HTR-8/SVneo (cell line): ENCODE measurements at places on chromosomes 11 and 22.

DNA sequence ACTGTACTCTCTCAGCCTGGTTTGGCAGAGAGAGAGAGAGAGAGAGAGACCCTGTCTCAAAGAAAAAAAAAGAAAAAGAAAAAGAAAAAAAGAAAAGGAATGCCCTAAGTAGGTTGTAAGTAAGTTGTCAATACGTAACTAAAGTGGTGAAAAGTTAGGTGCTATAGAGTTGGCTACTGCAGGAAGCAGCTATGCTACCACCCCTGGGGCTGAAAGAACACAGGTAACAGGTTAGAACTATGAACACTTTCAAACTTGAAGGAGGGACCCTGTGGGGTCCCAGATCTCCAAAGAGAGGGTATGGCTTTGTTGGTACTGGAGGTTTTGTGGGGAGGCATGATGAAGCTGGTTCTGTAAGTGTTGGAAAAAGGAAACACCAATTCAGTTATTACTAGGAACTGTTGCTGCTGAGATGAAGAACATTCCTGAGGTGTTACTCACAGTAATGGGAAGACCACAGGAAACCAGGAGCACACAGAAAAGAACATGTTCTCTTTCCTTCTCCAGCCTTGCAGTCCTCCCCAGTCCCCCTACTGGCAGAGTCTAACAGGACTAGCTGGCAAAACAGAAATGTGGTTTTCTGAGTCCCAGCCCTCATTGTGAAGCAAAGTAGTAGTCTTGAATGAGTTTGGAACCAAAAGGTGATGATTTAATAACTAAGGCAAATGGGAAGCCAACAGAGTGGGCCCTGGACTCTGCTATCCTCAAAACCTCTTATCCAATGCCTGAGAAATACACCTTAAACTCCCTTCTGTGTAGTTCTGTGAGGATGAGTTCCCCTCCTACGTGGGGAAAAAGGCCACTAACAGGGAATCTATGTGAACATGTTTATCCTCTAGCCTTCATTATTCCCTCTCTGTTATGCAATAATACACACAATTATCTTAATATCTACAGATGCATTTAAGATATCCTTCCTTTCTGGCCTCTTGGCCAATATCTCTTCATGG, 427.0 kb upstream of the DDI1 start:
- DNase-seq, result peak; percentile 88

DNA sequence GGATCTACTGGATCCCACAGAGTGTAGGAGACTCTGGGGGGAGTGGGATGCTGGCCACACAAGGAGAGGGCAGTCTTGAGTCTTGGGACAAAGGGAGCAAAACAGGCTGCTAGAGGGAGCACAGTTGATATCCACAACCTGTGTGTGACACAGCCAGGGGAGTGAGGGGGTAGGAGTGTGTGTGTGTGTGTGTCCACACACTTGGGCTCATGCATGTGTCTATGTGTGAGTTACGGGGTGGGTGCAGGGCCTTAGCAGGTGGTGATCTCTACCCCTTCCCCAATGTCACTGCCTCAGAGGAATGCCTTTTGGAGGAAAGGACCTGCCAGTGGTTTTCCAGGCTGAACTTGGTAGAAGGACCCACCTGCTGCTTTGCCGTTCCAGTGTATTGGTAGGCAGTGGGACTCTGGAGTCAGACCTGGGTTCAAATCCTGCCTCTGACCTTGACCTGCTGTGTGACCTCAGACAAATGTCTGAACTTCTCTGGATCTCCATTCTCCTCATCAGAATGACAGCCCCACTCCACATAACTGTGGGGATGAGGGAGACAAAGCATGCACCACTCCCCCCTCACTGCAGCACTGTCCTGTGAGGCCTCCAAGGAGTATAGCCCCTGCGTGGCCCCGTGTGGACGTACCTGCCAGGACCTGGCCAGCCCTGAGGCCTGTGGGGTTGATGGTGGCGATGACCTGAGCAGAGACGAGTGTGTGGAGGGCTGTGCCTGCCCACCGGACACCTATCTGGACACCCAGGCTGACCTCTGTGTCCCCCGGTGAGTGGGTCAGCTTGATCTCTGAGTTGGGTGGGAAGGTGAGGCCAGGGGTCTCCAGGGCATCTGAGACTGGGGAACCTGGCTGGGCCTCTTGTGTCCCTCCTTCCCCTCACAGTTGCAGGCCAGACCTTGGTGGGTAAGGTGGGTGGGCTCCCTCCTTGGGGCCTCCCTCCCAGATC, 27.4 kb downstream of the OTOG start:
- DNase-seq, result no peak

GRCh38 chr11:122663056-122663740, 7.7 kb downstream of the UBASH3B start:
- no peak for DNase-seq

GRCh38 chr11:19929655-19930054, 217.0 kb downstream of the NAV2 start:
- no peak for DNase-seq

- DNase-seq, result no peak
These were observed at the start of gene GRAMD4 for GRCh38 chr22:46619830-46620501. Gene GRAMD4, plus strand, starts transcription at chr22:46620386. Its CDS starts 6,414 bp downstream, at chr22:46626800.

- DNase-seq, result no peak
These were observed 3.8 kb upstream of the CAPN5 start for GRCh38 chr11:77062924-77063323.

DNA sequence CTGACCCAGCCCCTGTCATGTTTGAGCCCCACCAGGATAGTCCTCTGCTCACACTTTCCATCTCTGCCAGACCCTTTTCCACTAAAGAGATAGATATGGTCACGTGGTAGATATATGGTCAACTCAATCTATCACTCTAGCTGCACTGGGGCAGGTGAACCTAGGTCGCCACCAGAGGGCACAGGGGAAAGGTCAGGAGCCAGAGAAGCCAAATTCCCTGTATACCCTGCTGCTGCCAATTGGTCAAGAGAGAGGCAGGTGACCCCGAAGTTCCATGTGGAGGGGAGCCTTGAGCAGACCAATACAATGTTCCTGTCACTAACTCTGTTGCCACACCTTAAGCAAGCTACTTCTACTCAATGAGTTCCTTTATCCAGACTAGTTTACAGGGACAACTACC, 101.1 kb upstream of the GALNT18 start:
- no peak for DNase-seq

GRCh38 chr11:27453701-27454100, 18.9 kb downstream of the LGR4 start:
- DNase-seq, result no peak

GRCh38 chr11:126063507-126063852, 814 bp upstream of the CDON start:
- DNase-seq, result no peak

- no peak for DNase-seq
These were observed 85.2 kb upstream of the GRAMD1B start for GRCh38 chr11:123344790-123345357.

GRCh38 chr22:21629255-21630149, at the start of gene YDJC:
Gene YDJC, minus strand, starts transcription at chr22:21630022. Its CDS starts 8 bp downstream, at chr22:21630014.
- peak; percentile 81 for DNase-seq

GRCh38 chr22:30539368-30539767, 7.2 kb downstream of the SEC14L6 start:
- DNase-seq, result no peak

- DNase-seq, result no peak
These were observed 20.3 kb upstream of the MALAT1 start for GRCh38 chr11:65478388-65479183.

DNA sequence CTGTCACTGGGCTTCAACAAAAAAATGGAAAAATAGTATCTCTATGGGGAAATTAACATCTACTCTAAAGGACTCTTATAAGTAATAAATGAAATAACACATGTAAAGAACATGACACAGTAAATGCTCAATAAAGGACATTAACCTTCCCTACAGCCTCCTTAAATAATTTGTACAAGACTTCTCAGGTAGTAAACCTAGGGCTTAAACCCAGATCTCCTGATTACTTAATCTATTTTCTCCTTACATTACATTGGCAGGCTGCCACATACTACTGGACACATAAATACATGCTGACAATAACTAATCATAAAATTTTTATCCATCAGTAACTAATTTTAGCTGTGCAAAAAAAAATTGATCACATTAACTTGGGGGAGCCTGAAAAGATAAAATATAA, 4.9 kb downstream of the AMBRA1 start:
- DNase-seq, result no peak

- peak; percentile 53 for DNase-seq
These were observed 2.6 kb upstream of the VWCE start for GRCh38 chr11:61297746-61298145.

GRCh38 chr11:119371778-119372182, 9.7 kb downstream of the USP2 start:
- no peak for DNase-seq

DNA sequence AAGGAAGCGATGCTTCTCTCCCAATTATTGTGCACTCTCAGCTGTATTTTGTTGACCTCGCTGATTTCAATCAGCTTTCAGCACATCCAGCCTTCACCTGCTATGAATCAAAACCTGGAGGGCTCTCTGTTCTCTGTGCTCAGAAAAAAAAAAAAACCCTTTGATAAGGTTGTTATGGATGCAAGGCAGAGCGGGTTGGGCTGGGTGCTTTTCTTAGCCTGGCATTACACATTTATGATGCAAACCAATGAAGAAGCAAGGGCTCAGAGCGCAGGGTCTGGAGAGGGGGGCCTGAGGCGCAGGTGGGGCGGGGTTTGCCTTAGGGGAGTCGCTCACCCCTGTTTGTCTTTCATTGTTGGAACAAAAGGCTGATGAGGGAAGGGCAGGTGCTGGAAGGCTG, 86.0 kb upstream of the CADM1 start:
- DNase-seq, result no peak

DNA sequence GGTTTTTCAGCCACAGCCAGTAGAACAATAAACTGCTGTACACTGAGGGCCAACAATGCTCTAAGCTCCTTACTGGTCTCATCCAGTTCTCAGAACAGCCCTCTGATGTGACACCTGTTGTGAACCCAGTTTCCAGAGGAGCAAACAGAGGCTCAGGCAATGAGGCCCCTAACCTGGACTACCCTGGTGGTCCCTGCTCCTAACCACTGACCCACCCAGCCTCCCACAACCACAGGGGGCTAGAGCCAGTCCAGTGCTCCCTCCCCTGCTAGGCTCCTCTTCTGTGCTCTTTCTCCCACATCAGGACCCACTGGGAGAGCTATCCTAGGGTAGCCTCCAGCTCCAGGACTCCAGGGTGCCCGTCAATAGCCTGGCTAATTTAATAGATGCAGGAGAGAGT, 4.1 kb upstream of the SMARCB1 start:
- DNase-seq, result no peak

- peak; percentile 62 for DNase-seq
These were observed 31.8 kb downstream of the DLG2 start for GRCh38 chr11:85595285-85595884.

- peak; percentile 41 for DNase-seq
These were observed 12.8 kb upstream of the HYLS1 start for GRCh38 chr11:125874556-125875124.

- peak; percentile 61 for DNase-seq
These were observed 141.6 kb downstream of the TRPC6 start for GRCh38 chr11:101442171-101442570.

DNA sequence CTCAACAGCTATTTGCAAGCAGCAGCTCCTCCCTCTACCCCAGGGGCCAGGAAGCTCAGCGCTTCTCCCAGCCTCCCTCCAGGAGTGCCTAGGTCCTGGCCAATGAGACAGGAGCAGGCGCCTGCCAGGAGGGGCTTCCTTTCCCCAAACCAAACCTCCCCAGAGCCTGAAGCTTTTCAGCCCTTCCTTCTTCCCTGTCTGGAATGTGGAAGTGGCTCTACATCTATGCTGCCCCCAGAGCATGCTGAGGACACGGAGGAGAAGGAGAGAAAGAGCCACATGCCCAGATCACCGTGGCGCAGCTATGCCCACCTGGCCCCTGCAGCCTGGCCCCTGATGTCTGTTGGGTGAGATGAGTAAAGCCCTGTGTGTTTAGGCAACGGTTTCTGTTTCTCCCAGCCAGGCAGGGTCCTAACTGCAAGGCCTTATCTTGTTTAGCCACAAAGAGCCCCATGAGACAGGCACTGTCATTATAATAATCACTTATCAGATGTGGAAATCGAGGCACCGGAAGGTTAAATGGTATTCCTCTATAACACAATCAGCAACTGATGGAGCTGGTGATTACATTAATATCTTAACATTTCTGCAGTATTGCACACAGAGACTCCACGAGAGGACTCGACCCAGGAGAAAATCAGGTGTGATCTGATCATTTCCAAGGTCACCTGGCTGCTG, 315.8 kb downstream of the CTTN start:
- DNase-seq, result no peak

GRCh38 chr22:36213586-36213985, 12.0 kb upstream of the APOL4 start:
- no peak for DNase-seq

DNA sequence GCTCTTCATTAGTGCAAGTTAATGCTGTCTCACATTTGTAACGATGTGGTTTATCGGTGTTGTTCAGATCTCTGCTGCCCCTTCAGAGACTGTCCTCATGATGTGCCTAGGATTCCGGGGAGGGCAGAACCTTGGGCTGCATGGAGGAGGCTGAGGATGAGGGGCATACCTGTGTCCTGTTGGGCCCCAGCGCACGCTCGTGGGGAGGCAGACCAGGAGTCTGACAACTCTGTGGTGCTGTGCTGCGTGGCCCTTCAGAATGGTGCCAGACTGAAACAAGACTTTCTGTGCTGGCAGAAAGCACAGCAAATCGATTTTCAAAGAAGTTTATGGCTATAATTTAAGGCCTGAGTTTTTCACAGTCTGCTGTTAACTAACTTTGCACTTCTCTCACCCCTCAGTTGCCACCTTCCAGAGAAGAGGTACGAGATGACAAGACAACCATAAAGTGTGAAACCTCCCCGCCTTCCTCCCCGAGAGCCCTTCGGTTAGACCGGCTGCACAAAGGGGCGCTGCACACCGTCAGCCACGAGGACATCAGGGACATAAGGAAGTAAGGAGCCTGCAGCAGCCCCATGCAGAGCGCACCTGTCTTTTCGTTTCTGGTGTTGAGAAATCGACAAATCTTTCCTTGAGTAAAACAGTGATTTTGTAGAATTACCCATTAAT, 44.3 kb upstream of the CTTN start:
- no peak for DNase-seq

- no peak for DNase-seq
These were observed 302.8 kb downstream of the FAT3 start for GRCh38 chr11:92527467-92527866.

GRCh38 chr22:39661842-39662685, 91.5 kb downstream of the CACNA1I start:
- DNase-seq, result no peak

- DNase-seq, result no peak
These were observed 54.1 kb upstream of the ZBED5 start for GRCh38 chr11:10911907-10912306.

- no peak for DNase-seq
These were observed 1078.0 kb downstream of the BRD1 start for GRCh38 chr22:48749555-48750227.

- no peak for DNase-seq
These were observed 3.1 kb upstream of the SH3BP1 start for GRCh38 chr22:37636186-37636948.
